ENCODE measurements at places on chromosomes 6 and 20.

GRCh38 chr20:4805663-4806449, 84.1 kb downstream of the PRND start:
- no peak for DNase-seq

DNA sequence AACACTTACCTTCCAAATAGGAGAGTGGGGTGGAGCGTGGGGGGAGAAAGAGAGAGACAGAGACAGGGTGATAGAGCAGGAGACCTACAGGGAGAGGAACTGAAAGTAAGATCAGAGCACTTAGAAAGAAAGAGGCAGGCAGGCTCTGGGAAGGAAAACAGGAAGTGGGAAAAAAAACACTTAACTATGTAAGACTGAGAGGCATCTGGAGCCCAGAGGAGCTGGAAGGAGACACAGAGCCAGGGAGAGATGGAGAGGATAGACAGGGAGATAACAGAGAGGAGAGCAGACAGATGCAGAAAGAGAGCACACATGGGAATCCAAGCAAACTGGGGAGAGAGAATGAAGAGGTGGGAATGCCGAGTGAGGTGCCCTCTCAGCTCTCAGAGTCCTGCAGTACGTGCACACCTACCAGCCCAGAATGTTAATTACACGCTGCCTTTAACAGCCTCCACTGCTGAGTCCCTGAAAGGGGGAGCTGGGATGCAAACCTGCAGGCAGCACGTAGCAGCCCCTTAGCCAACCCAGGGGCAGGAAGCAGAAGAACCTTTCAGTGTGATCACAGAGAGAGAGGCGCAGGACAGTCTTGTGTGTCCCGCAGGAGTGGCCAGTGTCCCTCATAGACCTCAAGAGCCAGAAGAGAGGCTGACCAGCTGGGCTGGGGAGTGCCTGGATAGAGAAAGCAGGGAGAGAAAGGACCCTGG, 132.7 kb upstream of the LRFN2 start:
- peak; percentile 50 for DNase-seq

GRCh38 chr6:74041420-74041819, 345.4 kb downstream of the CD109 start:
- no peak for DNase-seq

- DNase-seq, result no peak
Measured at GRCh38 chr6:163284151-163284550, 130.4 kb upstream of the QKI start.

GRCh38 chr6:163165922-163166321, 248.6 kb upstream of the QKI start:
- DNase-seq, result peak; percentile 95

DNA sequence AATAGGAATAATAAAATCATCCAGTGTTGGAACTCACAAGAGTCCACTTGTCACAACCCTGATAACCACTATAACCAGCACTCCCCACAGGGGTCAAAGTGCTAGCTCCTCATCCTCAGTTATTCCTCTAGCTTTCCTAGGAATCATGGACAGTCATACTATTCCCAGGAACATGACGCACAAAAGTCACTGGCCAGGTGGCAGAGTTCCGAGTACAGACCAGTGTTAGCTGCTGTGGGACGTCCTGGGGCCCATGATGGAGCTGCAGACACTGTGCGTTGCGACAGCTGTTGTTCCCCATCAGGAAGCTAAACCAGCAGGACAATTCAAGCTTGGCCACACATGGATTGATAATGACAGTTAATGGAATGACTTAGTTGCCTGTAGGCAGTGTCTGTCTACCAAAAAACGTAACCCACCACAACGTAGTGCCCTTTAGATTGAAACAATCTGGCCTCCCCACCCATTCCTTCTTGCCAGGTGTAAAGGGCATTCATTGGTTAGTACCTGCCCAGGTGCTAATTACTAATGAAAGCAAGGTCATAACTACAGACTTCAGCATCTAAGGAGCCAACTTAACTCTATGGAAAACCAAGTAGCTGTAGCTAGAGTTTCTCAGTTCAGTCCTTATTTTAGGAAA, 17.4 kb downstream of the EZR start:
- no peak for DNase-seq

DNA sequence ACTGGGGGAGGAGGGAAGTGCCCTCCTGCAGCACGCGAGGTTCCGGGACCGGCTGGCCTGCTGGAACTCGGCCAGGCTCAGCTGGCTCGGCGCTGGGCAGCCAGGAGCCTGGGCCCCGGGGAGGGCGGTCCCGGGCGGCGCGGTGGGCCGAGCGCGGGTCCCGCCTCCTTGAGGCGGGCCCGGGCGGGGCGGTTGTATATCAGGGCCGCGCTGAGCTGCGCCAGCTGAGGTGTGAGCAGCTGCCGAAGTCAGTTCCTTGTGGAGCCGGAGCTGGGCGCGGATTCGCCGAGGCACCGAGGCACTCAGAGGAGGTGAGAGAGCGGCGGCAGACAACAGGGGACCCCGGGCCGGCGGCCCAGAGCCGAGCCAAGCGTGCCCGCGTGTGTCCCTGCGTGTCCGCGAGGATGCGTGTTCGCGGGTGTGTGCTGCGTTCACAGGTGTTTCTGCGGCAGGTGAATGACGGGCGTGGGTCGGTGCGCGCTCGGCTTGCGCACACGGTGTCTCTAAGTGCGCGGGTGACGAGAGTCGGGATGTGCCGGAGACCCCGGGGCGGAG, at the start of gene CDKN1A:
CDKN1A (plus strand) TSS at position 227 of the 555 bp plus-strand sequence. CDS start 5,388 bp downstream, outside the sequence.
- DNase-seq, result peak; percentile 84

- no peak for DNase-seq
Measured at GRCh38 chr6:119182875-119183274, 104.4 kb upstream of the FAM184A start.

DNA sequence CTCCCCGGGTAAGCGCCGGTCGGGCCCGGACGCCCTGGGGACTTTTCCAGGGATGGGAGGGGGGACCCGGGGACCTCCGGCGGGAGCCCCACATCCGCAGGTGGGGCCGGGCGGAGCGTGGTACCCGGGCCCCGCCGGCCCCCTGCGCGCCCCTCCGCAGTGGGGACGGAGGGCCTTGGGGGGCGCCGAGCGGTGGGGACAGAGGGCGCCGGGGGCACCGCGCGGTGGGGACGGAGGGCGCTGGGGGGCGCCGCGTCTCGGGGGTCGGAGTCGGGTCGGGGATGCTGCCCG, 270 bp downstream of the PLEKHG1 start:
- no peak for DNase-seq

DNA sequence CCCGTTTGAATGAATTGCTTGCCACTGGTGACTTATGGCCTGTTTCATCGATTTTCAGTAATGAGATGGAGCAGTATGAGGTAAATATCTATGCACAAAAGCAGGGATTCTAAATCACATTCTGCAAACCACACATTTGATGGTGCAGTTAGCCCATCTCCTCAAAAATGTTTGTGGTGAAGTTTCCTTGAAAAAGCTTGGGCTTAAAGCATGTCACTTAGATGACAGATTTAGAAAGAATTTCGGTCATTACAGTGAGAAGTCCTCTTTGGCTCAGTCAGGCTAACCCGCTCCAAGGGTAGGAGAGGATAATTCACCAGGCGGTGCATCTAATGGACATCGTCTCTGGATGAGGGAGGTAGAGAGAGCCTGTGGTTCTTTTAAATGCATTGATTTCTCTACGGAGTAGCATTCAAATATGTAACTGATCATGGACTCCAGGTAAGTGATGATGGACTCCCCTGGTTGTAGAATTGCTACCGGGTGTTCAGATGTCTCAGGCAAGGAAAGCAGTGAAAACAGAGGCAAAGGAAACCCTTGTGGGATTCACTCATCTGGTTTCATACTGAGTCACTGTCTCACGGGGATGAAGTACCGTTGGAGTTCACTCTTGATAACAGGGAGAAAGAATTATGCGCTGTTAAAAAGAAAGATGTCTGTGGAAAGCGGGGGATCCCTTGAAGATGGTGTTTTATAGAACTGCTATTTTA, 65.3 kb downstream of the AIG1 start:
- DNase-seq, result no peak

GRCh38 chr6:80254716-80255115, 148.2 kb downstream of the BCKDHB start:
- DNase-seq, result no peak

DNA sequence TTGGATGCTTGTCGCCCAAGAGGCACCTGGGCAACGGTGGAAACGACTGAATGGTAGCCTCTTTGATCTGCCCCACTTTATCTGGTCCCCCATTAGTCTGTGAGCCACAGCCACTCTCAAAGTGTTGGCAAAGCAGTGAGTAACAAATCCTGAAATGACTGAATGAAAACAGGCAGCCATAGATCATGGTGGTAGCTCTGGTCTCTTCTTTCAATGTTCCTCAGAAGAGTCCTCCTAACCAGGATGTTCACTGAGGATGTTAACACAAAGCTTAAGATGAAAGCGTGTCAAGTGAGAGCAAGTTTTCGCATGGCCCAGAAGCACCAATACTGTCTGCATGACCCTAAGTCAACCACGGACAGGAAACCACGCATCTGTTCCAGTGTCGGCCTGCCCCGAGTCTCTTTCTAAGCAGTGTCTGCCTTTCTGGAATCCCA, 107.3 kb downstream of the IRF4 start:
- no peak for DNase-seq

DNA sequence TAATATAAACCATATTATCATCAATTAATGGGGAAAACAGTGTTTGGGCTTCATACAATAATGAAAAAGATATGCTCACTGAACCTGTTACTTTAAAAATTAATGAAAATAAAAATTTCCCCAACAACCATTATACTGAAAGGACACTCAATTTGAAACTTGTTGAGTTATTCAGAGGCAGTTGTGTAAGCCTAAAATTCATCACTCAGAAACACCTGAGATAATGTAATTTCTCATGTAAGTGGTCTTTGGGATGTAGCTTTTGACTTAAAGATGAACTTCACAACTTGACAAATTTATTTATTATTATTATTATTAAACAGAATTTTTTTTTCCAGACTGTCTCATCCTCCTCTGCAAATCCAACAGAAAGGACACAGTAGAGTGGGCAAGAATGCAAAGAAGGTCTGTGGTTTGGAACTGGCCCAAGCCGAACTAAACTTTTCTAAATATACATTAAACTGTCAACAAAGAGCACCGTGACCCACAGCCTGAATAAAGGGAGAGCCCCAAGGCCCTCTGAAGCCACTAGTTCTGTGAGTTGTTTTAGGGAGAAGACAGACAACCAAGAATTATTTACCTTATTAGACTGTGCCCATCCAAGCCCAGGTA, 32.2 kb upstream of the HEY2 start:
- DNase-seq, result no peak

DNA sequence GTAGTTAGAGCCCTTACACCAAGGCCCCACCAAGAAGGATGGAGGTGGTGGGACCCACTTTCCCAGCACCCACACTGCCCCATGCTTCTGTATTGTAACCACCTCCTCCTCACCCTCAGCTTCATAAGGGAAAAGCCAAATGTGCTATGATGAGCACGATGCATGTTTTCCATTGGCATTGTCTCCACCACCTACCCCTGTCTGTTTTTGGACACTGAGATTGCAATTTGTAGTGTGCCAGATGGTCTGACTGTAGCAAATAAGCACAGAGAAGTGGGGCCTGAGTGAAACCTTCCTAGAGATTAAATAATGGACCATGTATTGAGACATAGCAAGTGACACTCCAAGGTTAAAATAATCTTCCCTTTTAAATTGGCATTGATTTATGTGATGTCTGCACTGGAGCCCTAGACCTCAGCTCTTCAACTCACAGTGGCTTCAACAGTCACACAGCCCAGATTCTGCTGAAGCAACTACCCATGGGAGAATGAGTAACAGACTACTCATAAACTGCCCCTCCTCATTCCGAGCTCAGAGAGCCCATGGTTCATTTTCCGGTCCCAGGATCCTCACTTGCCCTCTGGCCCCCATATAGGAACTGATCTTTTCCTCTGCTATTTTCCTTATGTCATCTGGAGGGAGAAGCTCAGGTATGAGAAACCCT, 177.9 kb downstream of the COL9A1 start:
- peak; percentile 69 for DNase-seq

- DNase-seq, result no peak
Measured at GRCh38 chr6:124482071-124482491, 480.2 kb upstream of the RNF217 start.

DNA sequence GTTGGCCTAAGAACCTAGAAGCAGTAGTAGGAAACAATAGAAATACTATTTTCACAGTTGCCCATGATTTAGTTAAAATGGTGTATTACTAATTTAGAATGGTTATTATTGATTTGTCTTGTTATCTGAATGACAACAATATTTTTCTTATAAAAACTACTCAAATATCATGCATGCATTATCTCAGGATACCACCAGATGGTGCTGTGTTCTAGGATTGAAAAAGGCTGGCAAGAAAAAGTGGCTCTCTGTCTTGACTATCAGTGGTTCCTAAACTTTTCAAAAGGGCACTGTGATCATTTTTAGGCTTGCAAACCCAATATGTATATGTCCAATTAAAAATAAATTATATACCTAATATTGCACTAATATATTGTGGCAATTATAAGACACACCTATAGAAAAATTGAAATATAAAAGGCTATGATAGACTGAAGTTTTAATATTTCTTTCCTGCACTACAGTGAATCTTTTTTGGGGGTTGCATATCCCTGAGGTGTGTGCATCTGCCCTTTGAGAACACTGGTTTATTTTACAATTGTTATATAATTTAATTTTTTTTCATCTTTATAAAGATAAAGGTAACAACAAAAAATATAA, 131.7 kb upstream of the MLIP start:
- DNase-seq, result peak; percentile 62

- no peak for DNase-seq
Measured at GRCh38 chr6:170523256-170524171, 29.6 kb downstream of the PSMB1 start.

GRCh38 chr6:138999949-139000725, 12.1 kb upstream of the REPS1 start:
- DNase-seq, result no peak

DNA sequence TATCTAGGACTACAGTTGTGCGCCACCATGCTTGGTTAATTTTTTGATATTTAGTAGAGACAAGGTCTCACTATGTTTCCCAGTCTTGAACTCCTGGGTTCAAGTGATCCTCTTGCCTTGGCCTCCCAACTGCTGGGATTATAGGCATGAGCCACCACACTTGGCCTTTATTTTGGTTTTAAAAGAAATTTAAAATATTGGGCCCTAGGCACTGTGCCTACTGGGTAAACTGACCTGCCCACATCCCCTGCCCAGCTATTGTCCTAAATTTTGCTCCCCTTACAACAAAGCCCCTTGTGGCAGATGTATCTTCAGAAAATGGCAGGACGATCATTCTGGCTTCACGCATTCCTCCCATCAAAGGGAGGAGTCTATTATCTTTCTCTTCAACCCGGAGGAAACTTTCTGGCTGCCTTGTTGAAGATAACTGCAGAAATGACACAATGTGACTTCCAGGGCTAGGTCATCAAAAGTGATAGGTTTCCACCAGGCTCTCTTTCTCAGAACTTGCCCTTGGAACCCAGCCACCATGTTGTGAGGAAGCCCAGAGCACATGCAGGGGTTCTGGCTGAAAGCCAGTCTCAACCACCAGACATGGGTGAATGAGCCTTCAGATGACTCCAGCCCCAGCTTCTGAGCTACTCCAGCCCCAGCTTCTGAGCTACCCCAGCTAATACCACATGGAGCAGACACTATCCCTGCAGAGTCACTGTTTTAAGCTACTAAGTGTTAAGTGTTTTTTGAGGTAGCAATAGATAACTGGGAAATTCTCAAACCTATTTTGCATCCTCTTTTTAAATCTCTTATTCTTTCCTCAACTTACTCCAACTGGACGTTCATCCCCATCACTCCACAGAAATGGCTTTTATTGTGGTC, 4.6 kb upstream of the GUCA1B start:
- no peak for DNase-seq
